ENCODE measurements at places on chromosomes 12 and 14.

GRCh38 chr12:52768479-52769200, 8.5 kb downstream of the KRT76 start:
- DNase-seq: no peak

DNA sequence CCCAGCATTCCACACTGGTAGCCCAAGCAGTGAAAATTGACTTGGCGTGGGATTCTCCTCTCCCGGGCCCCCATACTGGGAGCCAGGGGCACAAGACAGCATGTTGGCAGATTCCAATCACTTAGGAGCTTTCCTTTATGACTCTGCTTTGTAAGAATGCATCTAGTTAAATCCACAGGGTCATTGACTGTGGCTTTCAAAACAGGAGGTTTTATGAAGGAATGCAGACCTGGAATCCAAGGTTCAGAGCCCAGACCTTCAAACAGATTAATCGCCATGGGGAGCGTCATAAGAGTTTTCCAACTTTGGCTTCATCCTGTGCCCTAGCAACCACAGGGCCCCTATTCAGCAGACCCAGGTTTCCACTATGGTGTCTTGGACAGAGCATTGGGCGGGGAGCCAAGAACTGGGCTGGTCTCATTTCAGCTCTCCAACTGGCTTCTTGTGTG, 76.4 kb upstream of the RMST start:
- no peak for DNase-seq

- DNase-seq: no peak
Observed at GRCh38 chr14:100669011-100669412, 57.7 kb upstream of the DLK1 start.

DNA sequence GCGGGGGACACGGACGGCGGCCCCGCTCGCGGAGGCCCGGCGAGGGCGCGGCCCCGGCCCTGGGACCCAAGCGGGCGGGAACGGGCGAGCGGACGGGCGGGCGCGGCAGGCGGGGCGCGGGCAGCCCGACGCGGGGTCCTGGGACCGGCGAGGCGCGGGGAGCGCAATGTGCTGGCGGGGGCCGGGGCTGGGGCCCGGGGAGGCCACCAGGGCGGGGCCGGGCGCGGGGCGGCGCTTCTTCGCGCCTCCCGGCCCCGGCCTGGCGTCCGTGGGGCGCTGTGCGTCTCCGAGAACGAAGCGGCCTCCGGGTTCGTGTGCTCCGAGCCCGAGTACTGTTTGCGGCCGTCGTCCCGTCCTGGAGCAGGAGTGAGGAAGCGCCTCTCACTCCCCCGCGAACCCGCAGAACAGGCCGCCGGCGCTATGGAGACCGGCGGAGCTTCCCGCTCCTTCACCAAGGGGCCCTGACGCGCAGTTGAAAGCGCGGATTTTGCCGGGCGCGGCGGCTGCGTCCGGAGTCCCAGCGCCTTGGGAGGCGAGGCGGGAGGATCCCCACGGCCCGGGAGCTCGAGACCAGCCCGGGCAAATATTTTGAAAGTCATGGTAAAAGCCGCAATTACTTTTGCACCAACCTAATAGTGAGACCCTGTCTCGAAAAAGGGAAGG, 420 bp upstream of the ANKLE2 start:
- peak; percentile 84 for DNase-seq

DNA sequence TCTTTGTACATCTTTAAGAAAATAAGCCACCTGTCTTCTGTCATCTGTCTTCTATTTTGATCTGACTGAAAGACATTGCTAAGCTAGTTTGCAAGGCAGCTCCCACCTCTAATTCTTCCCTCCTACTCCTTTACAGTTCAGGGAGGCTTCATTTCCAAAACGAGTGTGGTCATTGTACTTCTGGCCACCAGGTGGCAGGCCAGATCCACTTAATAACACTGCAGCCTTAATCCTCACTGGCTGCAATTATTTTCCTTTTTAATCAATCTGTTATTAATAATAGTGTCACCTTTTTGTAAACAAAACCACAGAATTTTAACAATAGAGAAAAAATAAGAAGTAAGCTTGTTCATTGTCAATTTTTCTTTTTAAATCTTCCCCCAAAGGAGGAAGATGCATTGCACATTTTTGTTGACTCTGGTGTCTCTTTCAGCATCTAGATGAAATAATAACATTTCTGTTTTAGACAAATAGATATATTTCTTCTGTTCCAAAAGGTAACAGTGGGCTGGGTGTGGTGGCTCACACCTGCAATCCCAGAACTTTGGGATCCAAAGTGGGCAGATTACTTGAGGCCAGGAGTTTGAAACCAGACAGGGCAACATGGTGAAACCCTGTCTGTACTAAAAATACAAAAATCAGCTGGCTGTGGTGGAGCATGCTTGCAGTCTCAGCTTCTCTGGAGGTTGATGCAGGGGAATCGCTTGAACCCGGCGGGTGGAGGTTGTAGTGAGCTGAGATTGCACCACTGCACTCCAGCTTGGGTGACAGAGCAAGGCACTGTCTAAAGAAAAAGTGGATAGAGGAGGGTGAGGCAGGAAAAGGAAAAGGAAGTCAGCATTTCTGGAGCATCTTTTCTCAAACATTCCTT, 23.3 kb downstream of the GABARAPL1 start:
- peak; percentile 48 for DNase-seq

- no peak for DNase-seq
Observed at GRCh38 chr14:33510991-33511390, 439.9 kb downstream of the EGLN3 start.

GRCh38 chr12:14951851-14952250, 9.6 kb downstream of the ARHGDIB start:
- DNase-seq: no peak

DNA sequence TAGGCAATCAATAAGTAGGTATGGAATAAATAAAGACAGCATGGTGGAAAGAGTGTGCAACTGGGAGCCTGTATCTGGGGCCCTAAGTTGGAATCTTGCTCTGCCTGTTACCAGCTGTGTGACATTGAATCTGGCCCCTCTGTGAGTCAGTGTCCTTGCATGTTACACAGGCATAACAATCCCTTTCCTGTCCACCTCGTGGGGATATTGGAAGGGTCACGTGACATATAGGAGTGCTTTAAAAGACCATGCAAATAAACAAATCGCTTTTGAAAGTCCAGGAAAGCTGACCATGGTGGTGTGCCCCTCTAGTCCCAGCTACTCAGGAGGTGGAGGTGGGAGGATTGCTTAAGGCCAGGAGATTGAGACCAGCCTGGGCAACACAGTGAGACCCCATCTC, 51.1 kb upstream of the VRK1 start:
- no peak for DNase-seq

DNA sequence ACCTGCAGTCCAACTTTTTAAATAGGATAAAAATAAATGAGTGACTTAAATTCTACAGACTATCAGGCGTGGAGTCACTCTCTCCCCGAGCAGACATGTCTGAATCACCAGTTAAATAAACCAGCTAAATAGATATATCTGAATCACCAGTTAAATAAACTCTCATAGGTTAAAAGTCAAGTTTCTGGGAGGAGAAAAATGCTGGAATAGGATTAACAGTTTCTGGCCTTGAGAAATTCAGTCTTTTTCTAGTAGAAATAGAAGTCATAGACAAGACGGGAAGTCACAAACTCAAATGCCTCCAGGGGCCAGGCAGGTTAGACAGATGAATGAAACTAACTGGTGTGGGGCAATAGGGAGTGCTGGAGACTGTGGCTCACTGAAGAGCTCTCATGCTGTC, 258.6 kb upstream of the TMEM132C start:
- DNase-seq: no peak

GRCh38 chr12:52831251-52831650, 2.9 kb downstream of the KRT79 start:
- DNase-seq: no peak

DNA sequence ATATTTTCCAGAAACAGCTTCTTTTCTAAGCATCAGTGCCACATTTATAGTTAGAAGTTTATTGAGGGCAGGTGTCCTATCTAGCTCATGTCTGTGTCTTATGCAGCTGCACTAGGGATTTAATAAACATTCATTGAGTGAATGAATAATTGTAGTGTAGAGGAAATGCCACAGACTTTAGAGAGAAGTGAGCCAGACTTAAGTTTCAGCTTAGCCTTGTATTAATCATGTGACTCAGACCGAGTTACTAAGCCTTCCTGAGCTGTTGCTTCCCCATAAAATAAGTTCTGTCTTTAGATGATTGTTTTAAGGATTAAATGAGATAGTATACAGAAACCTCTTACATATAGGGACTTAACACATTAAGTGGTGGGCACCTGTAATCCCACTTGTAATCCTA, 236.1 kb upstream of the DDHD1 start:
- DNase-seq: no peak

DNA sequence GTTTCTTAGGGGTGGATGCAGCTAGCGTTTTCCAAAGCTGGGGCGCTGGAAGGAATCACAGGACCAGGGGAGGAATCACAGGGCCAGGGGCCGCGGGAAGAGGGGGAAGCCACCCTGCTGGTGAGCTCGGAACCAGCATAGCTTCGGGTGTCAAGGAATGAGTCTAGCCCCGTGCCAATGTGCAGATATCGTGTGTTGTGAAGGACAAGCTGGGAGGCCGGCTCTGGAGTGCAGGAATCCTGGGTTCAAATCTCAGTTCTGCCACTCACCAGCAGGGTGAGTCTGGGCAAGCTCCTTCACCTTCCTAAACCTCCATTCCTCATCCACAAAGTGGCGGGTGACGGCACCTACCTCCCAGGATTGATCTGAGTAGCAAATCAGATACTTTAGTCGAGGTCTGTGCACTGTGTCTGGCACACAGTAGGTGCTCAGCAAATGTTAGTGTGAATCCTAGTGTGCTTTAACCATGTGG, 53.6 kb upstream of the RIN3 start:
- DNase-seq: no peak

GRCh38 chr14:69699748-69700303, 67.1 kb upstream of the SRSF5 start:
- DNase-seq: no peak

DNA sequence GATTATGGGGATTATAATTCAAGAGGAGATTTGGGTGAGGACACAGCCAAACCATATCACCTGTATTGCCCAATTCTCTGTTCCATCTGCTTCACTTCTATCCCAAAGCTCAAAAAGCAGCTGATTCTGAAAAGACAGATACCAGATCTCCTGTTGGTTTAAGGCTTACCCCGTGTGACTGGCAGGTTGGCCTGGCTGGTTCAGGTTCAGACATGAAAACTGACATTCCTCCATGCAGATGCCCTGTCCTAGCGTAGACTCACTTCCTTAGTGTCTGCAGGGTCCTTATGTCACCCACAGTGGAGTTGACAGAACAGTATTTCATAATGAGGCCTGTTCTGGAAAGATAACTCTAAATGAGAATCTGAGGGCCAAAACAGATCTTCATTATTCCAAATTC, 61.1 kb upstream of the FLRT2 start:
- DNase-seq: no peak

DNA sequence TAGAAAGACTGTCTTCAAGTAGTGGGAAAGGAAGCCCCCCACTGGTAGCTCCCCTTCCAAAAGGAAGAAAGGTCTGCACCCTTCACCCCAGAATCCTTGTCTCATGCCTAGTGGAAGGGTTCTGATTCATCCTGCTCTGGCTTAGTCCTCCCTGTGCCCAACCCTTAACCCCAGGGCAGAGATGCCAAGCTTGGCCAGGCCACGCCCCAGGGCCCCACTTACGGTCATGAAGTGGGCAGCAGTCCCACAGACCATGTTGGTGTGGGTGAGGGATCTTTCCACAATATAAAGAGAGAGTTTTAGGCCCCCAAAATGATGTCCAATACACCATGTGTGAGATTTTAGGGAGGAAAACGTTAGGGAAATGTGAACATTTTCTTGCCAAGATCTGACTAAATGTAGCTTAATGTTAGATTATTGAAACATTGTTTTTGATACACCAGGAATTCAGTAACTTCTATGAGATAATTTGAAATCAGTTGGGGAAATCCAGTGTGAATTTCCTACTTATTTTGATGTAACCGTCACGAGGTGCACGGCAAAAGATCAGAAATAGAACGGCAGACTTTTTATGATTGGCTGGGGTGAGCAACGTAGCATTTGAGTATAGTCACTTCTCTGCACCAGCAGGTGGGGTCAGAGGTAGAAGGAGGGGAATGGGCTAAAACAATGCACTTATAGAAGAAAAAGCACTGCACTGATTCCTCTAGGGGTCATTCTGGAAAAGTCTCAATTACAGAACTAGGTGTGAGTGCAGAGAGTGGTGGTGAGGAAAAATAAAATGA, 8.2 kb upstream of the SSPN start:
- no peak for DNase-seq

DNA sequence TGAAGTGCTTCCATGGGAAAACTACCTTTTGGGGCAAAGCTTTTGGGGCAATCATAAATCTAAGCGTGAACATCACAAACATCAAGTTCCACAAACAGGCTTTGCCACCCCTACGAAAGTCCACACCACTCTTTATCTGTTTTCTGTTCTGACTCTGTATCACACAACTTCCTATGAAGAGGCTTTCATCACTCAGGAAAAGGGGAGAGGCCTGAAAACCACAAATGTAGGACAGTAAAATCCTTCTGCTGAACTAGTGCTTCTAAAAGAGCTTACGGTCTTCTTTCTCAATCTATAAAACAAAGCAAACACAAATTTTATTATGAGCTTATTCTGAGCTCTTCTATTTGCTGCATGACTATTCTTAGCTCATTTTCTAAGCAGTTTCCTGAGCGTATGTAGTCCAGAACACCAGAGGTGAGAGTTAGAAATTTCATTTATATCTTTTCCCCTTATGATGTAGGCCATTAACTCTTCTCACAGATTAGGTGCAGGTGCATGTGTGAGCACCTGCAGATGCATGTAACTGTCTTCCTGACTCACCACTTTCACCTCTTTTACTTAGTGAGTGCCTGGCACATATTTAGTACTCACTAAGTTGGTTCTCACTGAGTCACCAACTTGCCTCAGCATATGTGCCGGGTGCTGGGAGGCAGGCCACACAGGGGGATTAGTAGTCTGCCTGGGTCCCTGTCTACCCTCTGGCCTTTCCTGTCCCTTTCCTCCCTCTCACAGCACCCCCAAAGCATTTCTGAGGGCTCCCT, 32.9 kb upstream of the SYCP3 start:
- no peak for DNase-seq
